ENCODE measurements at places on chromosomes 5 and 9.
A peak's percentile ranks its signal among the peaks of the same experiment; 100 is the strongest.

DNA sequence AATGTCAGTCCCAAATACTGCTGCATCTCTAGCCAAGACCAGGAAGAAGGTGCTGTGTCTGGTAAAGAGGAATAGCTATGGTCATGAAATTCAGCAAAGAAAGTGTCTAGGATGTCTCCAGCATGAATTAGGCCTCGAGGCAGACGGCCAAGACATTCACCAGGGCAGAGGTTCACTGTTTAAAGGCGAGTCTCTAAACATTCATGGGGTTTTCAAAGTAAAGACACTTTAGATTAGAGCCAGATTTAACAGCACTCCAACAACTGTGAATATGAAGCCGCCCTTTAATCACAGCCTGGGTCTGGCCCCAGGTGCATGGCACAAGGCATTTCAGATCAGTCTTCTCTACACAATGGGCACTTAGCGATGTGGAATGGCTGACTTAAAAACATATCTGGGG lies 95.0 kb downstream of the ANKH start:
- no peak for DNase-seq

GRCh38 chr5:107582625-107583024 lies 88.1 kb downstream of the EFNA5 start:
- no peak for DNase-seq

DNA sequence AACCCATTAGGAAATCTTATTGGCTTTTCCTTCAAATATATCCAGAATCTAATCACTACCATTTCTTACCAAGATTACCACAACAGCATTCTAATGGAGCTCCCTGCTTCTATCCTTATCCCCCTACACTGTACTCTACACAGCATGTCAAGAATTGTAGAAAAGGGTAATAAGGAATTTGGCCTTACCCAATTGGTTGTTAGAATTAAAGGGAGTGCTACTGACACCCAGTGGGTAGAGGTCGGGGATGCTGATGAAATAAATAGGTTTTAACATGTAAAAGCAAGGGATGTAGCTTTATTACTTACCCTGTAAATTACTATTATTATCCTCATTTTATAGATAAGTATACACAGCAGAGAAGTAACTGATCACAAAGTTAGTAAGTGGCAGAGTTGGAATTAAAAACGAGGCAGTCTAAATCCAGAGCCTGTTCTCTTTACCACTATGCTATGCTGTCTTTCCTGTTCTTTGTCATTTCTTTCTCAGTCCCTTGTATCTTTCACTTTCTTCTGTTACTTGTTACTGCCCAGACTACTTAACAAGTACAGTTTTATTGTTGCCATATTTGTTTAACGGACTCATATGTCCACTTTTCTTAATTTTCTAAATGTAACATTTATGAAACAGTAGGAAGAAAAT lies 10.5 kb downstream of the SLC38A9 start:
- no peak for DNase-seq

DNA sequence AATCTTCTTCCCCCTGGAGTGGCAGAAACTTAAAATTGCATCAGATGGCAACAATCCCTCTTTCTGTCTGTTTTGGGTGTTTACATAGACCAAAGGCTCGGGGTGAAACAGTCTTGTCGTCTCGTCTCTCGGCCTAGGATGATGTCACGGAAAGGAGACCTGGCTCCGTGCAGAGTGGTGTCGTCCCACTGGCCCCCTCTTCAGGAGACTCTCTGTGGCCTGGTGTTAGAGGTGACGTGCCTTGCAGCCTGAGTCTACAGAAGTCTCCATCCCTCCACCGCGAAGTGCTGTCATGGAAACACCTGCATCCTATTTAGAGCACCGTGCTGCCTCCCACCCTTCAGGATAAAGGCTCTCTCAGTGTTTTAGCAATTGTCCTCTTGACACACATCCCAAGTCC lies 409.7 kb downstream of the IRX1 start:
- DNase-seq: no peak

DNA sequence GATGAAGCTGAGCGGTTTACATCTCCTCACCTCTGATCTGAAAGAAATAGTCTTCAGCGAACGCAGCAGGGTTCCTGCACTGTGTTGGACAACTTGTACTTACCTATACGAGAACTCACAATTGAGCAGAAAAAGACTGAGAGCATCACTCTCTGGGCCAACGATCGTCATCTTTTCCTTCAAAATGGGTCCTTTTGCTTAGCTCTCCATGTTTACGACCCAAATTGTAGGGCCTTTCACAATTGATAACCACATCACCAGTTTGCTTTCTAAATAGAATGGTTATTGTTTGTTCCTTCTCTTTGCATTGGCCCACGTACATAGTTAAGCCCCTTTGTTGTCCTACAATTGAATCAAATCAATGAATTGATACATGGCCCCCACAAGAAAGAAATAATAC lies 110.0 kb upstream of the DMRT1 start:
- DNase-seq: no peak

- DNase-seq: no peak
Measured at GRCh38 chr9:117462861-117463260, 48.0 kb upstream of the ASTN2 start.

GRCh38 chr5:16454686-16455085 lies 10.9 kb downstream of the ZNF622 start:
- no peak for DNase-seq

- no peak for DNase-seq
Measured at GRCh38 chr9:7246917-7247522, 489.2 kb downstream of the KDM4C start.

DNA sequence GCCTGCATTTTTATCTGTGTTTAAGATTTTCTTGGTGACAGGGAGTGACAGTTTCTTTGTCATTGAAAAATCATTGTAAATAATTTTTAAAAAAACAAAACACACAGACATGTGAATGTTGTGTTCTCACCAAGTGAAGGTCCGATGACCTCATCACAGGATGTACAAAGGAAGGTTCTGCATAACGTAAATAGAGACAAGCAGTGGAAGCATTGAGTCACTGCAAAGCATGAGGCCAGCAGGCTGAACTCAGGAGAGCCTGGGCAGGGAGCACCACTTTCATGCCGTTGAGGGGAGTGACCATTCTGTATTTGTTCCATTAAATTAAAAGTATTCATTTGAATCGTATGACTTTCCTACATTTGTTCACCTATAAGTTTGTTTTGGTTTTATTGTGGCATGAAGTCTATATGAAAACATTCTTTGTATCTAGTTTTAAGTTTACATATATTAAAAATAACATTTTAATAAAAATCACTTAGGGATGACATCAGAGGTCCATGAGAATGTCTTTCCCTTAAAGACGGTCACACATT lies 70.4 kb upstream of the TLE1 start:
- DNase-seq: peak; percentile 81

All from islet precursor cell (in vitro differentiated cells).